ENCODE measurements at places on chromosomes 3 and 15.

DNA sequence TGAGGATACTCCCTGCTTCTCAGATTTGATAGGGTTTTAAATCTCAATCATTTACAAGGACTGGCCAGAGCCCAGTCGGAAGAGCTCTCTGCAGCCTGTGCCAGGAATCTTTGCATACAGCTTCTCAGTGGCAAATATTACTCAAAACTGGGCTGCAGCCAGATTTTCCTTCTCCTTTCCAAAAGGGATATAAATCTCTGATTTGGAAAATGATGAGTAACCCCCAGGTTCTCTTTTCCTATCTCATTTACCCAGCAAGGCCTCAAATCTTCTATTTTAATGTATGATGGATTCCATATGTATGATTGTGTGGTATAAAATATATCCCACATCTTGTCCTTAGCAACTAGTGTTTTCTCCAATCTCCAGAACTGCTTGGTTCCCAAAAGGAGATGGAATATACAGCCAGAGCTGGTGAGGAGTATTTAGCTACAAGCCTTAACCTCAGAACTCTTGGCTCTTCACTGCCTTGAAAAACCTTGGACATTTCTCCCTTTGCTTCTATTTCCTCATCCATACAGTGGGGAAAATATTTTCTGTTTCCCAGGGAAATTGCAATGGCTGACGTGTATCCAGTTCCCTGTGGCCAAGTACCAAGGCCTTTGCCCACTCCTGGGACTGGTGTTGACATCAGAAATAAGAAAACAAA lies 114.4 kb downstream of the ATG7 start:
- DNase-seq: no peak

DNA sequence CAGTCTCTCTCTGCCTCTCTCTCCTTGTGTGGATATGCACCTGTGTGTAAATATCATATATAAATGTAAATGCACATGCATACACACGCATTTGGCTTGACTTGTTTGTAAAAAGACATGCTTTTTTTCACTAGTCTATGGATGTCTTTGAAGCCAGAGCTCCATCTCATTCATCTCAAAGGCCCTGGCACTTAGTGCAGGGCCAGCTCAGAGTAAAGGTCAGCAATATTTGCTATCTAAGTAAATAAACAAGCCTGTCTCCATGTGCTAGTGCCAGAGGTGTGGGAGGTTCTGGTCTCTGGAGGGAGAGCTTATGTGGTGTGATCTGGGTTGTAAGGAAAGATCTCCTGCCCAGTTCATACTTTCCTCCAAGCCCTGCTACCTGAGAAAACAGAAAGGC lies 5.6 kb downstream of the CLSTN2 start:
- peak; percentile 23 for DNase-seq

DNA sequence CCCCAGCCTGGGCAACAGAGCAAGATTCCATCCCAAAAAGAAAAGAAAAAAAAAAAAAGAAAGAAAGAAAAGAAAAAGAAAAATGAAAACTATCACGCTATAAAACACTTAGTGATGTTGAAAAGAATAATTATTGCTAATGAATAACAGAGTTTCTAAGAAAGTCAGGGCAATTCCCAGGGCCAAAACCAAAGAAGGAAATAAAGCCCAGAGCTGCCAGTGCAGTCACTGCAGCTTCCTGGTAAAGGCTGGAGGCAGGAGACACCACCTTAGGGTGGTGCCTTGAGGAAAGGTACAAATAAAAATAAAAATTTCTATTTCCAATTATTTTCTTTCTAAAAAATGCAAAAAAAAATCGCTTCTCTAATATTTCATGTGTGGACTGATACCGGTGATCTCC lies 19.7 kb upstream of the UACA start:
- no peak for DNase-seq

DNA sequence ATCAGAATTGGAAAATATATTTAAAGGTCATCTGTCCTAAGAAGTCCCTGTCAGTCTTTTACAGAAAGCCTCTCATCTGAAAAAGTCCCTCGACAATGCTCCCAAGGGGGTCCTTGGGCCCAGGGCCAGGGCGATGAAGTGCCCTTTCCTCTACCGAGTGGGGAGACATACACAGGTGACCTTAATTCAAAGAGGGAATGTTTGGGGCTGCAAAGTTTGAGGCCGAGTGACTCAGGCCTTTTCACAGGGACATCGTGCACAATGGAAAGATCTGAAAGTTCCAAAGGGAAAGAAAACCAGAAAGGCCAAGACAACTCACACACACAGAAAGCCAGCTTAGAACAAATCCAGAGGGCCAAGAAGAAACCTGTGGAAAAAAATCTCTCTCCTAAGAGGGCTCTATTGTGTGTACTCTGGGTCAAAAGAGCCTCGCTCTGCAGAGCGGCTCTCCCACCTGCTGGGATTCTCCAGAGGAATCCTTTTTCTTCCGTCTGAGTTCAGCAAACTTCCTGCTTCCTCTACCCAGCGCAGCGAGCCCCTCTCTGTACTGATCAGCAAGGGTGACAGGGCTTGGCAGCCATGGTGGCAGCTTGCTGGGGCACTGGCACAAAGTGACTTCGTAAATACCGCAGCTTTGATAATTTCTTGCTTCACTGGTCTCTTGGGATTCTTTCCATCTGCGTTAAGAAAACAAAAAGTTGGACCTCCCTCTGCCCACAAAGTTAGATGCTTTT lies 259.1 kb downstream of the OPA1 start:
- DNase-seq: no peak

- no peak for DNase-seq
Measured at GRCh38 chr3:156109989-156110388, 10.4 kb upstream of the KCNAB1 start.

- no peak for DNase-seq
Measured at GRCh38 chr3:31077021-31077601, 182.7 kb upstream of the GADL1 start.

GRCh38 chr3:191795196-191795595 lies 334.2 kb downstream of the PYDC2 start:
- DNase-seq: no peak

Data from testis (tissue), 5 donors.